Stimulated activated CD4-positive, alpha-beta T cell treated with anti-CD3 and anti-CD28 coated beads, Interleukin-15, amount 100 ng/mL, for 1 hour (primary cell): ENCODE measurements at places on chromosomes 5 and 9.

- no peak for DNase-seq
Observed at GRCh38 chr5:40652441-40653220, 27.1 kb upstream of the PTGER4 start.

DNA sequence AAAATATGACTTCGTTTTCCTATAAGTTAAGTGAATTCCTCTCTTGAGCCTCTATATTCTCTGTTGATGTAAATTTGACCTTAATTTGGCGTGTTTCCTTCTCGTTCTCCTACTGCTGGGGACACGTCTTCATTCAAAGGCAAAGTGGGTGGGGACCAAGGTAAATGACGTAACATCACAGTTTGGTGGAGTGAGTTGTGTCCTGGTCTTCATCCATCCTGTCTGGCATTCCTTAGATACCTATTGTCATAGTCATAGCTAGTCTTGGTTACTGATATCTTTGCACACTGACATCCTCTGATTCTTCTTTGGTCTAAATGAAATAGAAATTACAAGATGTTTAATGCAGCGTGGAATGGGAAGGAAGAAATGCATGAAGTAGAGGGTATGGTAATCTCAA, 108.5 kb downstream of the NNT start:
- no peak for DNase-seq

GRCh38 chr5:11247224-11247623, 486.2 kb upstream of the DAP start:
- DNase-seq: no peak

GRCh38 chr5:24623031-24623430, 21.7 kb downstream of the CDH10 start:
- no peak for DNase-seq

- DNase-seq: no peak
Observed at GRCh38 chr5:152269533-152269932, 135.5 kb downstream of the NMUR2 start.

DNA sequence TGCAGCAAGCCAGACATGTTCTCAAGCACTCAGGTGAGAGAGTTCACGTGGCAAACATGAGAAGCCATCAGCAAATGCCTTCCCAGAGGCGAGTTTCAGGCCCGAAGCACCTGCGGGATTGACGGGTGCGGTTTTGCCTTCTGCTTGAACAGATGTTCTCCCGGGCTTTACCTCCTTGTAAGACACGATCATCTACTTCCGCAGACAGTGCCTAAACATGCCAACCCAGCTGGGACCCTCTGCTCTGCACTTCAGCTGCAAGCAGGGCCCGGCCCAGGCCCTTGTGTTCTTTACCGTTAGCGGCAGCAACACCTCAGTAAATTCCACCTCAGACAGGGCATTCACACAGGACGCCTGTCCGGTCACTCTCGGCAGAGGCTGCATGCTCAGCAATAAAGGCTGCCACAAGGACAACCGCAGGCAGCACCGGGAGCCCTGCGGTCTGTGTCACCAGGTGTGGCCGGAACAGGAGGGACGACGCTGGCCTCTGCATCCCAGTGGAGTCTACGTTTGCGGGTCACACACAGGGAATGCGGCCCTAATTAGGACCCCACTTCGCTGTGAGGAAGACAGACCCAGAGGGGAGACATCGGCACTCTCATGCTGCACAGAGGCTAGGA, 139.6 kb downstream of the ROR2 start:
- DNase-seq: no peak

DNA sequence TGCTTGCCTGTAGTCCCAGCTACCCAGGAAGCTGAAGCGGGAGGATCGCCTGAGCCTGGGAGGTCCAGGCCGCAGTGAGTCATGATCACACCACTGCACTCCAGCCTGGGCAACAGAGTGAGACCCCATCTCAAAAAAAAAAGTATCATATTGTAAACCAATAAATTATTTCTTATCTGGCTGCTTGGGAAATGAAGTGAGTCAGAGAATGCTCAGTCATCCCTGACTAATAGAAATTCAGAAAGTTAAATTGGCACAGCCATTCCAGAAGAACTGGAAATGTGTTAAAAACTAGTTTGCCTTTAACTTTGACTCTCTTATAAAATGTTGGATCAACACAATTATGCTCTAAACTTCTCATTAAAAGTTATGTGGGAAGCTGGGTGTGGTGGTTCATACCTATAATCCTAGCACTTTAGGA, 9.8 kb upstream of the GNE start:
- no peak for DNase-seq

DNA sequence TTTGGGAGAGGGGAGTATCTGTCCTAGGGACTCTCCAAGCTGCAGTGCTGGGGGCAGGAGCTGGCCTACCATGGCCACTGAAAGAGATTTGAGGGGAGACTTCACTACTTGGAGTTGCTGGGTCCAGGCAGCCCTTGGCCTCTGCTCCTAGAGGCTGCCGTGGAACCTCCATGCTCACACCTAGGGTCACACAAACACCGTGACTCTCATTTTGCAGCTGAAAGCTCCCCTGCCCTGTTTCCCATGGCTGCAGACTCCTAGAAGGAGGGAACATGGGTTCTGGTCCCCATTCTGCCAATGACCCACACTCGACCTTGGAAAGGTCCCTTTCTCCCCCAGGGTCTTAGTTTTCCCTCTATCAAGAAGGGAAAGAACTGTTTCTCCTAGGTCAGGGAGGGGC, 147.1 kb upstream of the PPP1R26 start:
- no peak for DNase-seq

- DNase-seq: no peak
Observed at GRCh38 chr5:58248221-58248620, 211.7 kb downstream of the PLK2 start.

DNA sequence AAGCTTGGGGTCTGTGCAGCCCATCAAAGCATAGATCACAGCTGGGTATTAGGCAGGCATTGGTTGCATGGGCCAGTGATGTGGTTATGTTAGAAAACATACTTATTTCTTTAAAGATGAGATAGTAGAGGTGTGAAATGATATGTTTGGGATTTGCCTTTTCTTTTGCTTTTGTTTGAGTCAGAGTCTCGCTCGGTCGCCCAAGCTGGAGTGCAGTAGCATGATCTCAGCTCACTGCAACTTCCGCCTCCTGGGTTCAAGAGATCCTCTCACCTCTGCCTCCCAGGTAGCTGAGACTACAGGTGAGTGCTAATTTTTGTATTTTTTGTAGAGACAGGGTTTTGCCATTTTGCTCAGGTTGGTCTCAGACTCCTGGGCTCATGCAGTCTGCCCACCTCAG, 84.8 kb downstream of the PDE6A start:
- DNase-seq: no peak

DNA sequence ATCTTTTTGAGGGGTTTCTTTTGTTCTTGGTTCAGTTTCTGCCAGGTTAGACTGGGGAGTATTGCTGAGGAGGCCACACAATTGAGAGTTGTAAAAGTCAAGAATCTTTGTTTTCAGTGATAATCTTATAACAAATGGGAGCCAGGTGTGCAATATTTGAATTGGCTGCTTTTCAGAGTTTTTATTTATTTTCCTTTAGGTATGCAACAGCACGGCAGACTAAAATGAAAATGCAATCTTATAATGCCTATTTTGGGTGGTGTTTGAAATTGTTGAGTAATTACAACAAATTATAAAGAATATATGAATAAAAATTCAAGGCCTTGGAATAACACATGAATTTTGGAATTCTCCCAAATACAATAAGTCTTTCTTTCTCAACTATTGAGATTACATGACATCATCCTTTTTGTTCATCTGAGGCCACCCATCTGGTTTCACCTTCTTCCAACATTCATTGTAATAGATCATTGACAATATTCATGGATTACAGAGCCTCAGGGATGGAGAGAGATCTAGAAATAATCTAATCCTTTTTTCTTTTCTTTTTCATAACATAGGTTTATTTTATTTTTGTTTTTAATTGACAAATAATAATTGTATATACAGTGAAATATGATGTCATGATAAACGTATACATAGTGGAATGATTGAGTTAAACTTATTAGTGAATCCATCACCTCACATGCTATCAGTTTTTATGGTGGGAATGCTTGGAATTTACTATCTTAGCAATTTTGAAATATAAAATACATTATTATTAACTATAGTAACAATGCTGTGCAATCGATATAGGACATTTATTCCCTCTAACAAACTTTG, 1061.0 kb downstream of the NR2F1-AS1 start:
- DNase-seq: no peak

- DNase-seq: no peak
Observed at GRCh38 chr5:33281431-33281843, 159.3 kb upstream of the TARS1 start.

DNA sequence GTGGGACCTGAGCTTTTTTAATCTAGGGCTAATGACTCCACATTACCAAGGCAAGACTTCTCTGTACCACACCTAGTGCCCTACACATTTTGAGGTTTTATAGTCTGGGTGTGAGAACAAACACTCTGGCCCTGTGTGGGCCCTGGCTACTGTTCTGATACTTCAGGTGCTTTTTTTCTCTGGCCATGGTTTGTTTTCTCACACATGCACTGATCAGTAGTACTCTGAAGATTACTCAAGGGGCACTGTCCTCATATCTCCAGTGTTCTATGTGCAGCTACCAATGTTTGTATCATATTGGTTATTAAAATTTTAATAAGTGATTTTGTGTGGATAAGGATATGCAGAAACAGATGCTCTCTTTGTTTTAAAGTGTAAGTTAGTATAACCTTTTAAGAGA, 5.9 kb upstream of the C9orf40 start:
- no peak for DNase-seq

DNA sequence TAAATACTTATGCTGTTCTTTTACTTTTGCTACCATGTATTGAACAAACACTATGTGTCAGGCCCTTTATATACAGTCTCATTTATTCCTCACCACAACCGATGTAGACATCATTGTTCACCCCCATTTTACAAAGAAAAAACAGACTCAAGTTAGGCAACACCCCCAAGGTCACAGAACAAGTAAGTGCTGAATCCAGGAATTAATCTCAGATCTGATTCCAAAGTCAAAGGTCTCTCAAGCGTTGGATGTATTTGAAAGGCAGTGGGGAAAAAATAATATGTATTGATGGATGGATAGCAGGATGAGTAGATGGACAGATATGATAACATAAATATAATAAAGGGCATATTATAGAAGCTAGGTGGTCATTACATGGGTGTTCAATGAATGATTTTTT, 85.1 kb upstream of the VLDLR start:
- no peak for DNase-seq
